ENCODE measurements at places on chromosomes 5 and 9.

- no peak for DNase-seq
Observed at GRCh38 chr9:87109231-87109631, 161.9 kb upstream of the GAS1 start.

GRCh38 chr5:44542470-44542869 lies 153.2 kb upstream of the FGF10 start:
- no peak for DNase-seq

GRCh38 chr9:135703726-135704125 lies 1.7 kb downstream of the KCNT1 start:
- DNase-seq, result no peak

DNA sequence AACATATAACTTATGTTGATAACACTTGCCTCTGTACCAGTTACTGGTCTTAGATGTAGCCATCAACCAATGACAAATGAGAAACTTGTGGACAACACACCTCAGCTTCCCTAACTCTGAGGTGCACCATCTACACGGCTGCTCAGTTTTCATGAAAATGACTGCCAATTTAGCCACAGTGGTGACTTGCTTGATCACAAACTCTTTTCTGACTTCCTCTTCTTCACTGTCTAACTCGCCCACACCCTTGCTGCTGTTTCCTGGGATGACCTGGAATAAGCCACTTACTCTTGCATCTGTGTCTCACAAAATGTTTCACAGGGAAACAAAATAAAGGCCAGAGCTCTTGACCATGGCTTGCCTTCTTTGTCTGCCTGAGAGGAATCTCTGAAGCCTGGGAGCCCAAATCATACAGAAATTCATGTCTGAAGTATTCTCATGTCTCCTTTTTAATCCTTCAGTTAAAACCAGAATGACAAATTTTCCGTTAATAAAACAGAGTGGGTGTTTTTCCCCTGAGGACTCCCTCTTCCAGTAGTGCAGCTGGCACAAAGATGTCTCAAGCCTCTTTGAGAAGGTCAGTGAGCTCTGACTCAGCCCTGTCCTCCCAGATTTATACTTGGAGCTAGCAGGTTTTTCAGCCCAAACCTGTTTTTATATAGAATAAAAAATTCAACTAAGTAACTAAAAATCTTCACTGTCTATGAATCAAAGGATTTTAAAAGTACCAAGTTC lies 126.5 kb upstream of the PAM start:
- DNase-seq, result no peak

DNA sequence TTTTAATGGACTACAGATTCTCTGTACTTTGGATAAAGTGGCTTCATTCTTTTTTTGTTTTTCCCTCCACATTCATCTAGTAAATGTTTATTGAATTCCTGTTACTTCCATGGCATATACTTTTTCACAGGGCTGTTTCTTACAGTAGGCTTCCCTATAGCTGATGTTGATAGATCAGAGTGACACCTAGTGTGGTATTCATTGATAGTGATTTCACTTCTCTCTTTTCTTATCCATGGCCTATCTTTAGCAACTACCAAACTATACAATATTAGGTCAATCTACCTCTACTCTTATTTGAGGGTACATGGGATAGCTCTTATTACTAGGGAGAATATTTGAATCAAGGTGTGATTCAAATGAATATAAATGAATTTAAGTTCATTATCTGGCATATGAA lies 35.8 kb downstream of the FSD1L start:
- no peak for DNase-seq

DNA sequence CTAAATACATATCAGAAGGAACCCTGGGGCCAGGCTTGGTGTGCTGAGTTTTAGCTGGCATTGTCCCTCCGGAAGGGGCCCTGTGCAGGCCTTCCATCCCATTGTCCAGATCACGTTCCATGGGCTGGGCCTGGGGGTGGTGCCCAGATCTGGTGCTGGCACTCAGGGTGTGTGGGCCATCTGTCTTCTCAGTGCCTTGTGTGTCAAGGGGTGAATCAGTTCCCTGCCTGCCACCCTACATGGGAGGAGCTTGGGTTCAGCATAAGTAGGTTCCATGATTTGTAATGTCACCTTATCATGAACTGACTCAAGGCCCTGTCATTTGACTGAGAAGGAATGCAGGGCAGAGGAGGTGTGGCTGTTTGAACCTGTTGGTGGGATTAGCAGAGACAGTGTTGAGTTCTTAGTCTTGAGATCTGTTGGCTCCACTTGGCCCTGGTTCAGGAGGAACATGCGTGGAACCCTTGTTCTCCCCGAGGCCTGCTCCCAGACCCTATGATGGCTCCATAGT lies 176.8 kb downstream of the MACROH2A1 start:
- no peak for DNase-seq

Measured in glutamatergic neuron (in vitro differentiated cells).